ENCODE measurements at places on chromosomes 12 and 14.

GRCh38 chr12:73935817-73936216 is 601.8 kb upstream of the ATXN7L3B start:
- DNase-seq = no peak

DNA sequence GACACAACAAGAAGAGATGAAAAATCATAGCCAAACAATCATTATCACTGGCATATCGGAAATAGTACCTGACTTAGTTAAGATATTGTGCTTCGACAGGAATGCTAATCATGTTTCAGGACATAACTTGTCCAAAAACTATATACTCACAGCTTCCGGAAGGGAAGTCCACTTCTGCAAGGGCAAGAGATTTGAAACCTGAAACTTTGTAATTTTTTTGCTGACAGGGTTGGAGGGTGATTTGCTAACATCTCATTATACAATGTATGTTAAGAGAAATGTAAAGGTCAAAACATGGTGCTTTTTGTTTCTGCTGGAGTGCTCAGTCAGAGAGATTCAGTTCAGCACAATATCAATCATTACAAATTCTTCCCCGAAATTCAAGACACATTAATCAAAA is 200.3 kb downstream of the CNTN1 start:
- no peak for DNase-seq

GRCh38 chr14:95336192-95336760 is 16.6 kb upstream of the CLMN start:
- no peak for DNase-seq

- no peak for DNase-seq
These were observed 20.0 kb downstream of the TMEM132C start for GRCh38 chr12:128286970-128287369.

- DNase-seq = no peak
These were observed 37.4 kb upstream of the BMP4 start for GRCh38 chr14:53993920-53994607.

DNA sequence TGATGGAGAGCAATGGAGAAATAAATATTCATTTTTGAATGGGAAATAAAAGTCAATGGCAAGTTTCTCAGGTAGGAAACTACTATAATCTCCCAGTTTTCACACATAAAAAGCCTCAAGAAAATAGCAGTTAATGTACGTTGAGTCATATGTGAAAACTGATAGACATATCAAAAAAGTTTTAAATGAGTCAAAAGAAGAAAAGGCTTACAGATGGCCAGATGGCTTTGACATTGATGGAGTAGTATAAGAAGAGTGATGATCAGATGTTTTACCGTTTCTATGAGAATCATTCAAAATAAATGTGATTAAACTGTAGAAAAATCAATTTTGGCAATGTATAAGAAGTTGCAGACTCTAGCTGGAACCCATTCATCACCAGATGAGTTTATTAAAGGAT is 97.8 kb downstream of the LLPH start:
- no peak for DNase-seq

GRCh38 chr14:69654116-69654515 is 42.7 kb downstream of the SUSD6 start:
- DNase-seq = no peak

- DNase-seq = no peak
These were observed 23.2 kb upstream of the RAP1B start for GRCh38 chr12:68587448-68587873.

- DNase-seq = no peak
These were observed 31.1 kb upstream of the MON2 start for GRCh38 chr12:62435303-62436163.

All from cortex of kidney (tissue), 1 donor.